DMS79 treated with DMSO at 0.1 percent for 48 hours (cell line): ENCODE measurements at places on chromosomes 3 and 15.
A peak's percentile ranks its signal among the peaks of the same experiment; 100 is the strongest.

DNA sequence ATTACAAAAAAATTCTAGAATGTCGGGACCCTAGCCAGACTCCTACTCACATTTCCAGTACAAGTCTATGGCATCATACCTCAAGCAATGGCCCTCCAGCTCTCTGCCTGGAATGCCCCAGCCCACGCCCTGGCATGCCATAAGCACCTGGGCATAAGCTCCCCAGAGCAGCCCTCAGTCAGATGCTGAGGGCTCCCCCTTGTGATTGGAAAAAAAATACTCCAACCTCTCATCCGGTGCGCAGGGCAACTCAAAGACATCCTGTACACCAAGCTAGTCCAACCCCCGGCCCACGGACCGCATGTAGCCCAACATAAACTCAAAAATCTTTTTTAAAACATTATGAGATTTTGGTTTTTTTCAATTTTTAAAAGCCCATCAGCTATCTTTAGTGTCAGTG lies 115.4 kb downstream of the NEK10 start:
- DNase-seq, result no peak

DNA sequence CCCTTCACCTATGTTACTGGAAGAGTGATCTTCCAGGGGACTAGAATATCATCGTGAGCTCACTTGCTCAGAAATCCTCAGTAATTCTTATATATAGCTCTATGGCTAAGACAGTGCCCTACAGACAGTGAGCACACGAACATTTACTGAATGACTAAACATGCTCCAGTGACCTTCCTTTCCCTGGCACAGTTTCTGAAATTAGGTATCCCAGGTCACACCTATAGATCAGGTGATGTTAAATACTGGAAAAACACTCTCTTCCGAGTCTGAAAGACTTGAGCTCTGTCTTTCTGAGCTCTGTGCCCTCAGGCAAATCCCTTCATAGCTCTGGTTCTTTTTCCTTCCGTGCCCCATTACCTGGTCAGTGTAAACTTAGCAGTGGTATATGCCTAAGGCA lies 239.4 kb upstream of the LRIG1 start:
- DNase-seq, result no peak

DNA sequence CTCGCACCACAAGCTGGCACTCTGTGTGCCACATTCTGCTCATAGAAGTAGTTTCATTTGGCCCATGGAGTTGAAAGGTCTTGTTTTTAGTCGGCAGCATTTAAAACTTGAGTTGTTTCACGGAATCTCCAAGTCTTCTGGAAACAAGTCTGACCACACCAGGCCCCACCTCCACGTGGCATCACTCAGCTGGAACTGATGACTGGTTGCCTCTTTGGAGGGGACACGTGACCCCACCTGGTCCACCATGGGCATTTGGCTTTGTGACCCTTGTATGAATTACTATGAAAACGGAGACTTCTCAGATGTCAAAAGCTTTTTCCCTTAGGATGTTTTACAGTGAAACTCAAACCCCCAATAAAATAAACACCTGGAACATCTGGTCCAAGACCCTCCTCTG lies 74.9 kb downstream of the NTRK3 start:
- no peak for DNase-seq

DNA sequence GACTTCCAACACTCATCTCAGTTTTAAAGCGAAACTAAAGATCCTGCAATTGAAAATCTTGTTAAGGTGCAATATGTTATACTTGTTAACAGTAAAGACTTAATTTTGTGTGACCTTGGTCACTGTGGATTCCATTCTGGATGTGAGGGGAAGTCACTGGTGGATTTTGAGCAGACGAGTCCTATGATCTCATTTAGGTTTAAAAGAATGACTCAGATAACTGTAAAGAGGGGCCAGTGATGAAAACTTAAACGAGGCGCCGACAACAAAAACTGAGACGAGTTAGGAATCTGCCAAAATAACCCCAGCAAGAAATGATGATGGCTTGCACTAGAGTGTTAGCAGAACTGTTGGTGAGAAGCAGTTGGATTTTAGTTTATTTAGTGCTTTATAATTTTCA lies 56.5 kb downstream of the LRRC28 start:
- no peak for DNase-seq

- no peak for DNase-seq
These were observed 154.3 kb downstream of the ARPP21 start for GRCh38 chr3:35793667-35794066.

DNA sequence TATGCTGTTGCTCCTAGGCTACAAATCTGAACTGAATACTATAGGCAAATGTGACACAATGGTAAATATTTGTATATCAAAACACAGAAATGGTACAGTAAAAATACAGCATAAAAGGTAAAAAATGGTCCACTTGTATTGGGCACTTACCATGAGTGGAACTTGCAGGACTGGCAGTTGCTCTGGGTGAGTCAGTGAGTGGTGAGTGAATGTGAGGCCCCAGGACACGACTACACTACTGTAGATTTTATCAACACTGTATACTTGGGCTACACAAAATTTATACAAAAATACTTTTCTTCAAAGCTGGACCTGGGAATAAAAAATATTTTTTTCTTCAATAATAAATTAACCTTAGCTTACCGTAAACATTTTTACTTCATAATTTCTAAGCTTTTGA lies 41.6 kb upstream of the DUT start:
- no peak for DNase-seq

GRCh38 chr3:46675426-46675825 lies 18.1 kb downstream of the ALS2CL start:
- DNase-seq, result no peak

DNA sequence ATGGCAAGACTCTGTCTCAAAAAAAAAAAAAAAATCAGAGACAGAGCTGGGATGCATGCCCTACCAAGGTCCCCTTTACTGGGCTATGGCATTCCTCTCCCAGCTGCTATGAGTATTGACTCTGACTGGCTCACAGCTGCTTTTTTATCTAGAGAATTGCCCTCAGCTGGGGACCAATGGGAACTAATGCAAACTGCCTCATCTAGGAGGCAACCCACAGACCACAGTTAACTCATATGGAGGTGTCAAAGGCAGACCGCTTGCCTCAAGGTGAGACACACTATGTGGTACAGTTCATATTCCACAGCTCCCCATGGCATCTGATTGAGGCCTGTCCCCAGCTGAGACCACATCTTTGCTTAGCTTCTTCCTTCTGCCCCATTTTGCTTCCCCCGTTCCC lies 183.5 kb upstream of the EOMES start:
- DNase-seq, result no peak

- no peak for DNase-seq
These were observed 28.2 kb downstream of the CLDN1 start for GRCh38 chr3:190294030-190294429.

DNA sequence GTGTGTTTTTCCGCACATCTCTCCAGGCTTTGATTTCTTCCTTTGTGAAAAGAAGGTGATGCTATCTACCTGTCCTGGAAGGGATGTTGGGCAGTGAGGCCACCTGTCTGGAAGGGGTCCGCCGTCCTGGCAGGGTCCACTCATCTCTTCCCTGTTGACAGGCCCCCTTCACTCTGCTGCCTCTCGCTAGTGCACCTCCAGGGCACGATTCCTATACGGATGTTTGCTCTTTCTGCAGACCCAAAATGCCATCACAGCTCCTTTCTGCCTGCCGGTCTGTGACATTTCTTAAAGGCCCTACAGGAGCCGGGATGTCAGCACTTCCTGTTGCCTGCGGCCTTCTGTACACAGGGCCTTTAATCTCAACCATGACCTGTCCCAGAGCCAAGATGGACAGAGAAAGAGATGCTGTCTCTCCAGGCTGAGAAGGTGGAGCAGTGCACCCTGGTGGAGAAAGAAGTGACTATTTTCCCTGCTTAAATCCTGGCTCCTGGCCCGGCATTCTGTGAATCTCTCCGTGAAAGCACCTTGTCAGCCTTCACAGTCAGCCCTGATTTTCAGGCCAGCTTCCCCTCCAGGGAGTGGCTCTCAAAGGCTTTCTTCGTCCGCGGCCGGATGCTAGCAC lies 7.4 kb downstream of the FAM3D start:
- no peak for DNase-seq

- DNase-seq, result no peak
These were observed 45.5 kb downstream of the NEK11 start for GRCh38 chr3:131072099-131072559.

DNA sequence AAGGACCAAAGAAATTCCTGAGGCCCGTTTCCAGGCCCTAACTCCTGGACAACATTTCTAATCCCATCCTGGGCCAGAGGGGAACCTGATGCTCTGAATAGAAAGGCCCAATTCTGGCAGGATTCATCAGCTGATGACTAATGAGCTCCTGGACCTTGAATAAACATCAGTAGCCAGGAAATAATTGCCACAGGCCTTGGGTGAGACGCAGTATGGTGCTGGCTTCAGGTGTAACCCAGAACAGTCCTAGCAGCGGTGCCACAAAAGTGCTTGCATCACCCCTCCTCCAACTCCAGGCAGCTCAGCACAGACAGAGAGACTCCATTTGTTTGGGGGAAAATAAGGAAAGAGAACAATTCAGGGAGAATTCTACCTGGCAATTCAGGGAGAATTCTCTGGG lies 184.7 kb upstream of the POU1F1 start:
- DNase-seq, result no peak

- DNase-seq, result peak; percentile 10
These were observed 207.1 kb downstream of the TBC1D2B start for GRCh38 chr15:77870195-77871065.

DNA sequence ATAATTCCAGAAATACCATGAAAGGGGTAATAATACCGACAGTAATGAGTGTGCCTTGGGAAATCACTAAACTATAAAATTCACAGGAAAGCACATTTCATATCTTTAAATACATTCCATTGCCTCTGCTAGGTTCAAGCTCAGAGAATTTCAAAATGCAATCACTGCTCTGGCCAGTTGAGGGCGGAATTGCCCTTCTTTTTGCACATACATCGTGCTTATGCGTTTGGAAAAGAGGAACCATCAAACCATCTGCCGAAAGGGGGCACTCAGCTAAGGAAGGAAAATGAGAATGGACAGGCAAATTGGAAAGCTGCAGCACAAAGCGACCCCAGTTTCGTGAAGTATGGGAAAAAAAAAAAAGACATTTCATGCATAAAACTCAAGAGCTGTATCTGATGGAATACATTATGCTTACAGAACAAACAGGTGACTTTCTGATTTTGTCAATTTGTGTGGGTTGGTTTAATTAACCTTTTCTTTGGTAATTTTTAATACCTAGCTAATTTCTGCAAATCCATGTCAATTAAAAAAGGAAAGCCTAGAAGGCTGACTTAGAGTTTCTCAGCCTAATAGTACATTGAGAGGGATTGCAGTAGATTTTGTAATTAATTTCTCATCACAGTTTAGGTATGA lies 61.4 kb downstream of the TUSC7 start:
- DNase-seq, result peak; percentile 82

DNA sequence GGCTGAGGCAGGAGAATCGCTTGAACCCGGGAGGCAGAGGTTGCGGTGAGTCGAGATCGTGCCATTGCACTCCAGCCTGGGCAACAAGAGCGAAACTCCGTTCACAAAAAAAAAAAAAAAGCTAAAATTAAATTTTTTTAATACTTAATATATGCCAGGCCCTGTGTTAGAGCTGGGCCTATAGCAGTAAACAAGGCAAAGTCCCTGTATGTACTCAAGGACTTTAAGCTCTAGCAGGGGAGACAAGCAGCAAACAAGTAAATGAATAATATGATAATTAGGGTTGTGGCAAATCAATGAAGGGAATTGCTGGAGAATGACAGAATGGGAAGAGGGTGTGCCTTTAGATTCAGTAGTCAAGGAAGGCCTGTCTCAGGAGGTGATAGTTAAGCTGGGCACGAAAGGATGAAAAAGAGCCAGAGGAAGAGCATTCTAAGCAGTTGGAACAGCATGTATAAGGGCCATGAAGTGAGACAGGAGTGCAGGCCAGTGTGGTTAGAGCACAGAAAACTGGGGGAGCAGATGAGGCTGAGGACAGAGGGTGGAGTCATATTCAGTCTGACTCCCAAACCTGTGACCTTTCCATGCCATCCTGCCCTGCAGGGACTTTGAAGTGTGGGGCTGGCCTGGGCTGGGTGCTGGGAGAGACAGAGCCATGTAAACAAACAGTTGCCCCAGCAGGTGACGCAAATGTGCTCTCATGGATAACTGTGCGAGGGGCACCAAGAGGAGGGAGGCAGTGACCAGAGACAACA lies 6.6 kb upstream of the RAF1 start:
- no peak for DNase-seq

DNA sequence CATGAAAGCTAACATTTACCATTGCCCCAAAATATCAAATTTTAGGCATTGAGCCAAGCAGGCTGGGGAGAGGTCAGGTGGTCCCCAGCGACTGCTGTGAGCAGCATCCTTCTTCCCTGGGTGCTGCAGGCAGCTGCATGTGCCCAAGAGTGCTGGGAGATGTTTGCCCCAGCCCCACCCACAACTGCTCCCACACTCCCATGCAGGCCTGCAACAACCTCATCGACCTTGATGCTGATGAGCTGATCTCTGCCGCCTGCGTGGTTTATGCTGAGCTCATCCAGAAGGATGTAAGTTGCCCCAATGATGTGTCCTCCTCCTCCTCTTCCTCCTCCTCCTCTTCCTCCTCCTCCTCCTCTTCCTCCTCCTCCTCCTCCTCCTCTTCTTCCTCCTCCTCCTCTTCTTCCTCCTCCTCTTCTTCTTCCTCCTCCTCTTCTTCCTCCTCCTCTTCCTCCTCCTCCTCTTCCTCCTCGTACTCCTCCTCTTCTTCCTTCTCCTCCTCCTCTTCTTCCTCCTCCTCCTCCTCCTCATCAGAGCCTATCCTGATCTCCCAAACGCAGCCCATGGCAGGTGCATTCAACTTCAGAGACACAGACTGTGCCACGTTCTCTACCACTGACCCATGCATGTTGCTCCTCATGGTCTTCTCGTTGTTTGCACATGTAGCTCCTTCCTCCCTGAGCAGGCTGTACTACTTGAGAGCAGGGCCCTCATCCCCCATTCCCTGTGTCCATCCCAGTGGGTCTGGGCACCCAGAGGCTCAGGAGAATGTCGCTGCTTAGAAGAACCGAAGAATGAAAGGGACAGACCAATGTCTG lies 15.1 kb downstream of the TBC1D21 start:
- DNase-seq, result no peak

- DNase-seq, result no peak
These were observed 78.2 kb upstream of the BOC start for GRCh38 chr3:113133140-113133539.

DNA sequence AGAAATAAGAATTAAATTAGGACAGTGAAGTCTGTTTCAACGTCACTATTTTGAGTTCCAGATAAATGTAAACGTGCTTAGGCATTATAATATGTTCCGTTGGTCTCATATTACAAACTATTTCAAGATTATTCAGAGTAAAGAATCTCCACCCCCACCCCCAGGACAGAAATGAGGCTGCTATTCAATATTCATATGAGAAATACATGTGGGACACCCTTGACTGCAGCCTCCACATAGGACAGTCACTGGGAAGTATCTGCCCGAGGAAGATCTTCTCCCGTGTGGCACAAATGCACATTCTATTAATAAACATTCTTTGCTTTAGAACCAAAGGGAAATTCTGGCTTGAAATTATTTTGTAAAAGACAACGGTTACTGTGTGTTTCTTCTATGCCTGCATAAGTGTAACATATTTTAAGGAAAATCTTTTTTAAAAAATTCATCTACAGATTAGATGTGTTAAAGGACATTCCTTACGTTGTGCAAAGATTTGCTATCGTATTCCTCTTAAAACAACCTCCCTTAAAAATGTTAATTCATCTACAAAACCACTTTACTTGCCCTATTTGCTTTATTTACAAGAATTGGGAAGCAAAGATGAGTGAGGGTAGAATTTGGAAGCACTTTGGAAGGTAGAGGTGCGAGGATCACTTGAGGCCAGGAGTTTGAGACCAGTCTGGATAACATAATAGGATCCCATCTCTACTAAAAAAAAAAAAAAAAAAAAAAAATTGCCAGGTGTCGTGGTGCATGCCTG lies 148.3 kb upstream of the SOX14 start:
- no peak for DNase-seq

- DNase-seq, result no peak
These were observed 16.6 kb upstream of the NIT2 start for GRCh38 chr3:100317912-100318311.

- DNase-seq, result no peak
These were observed 70.5 kb downstream of the SUMF1 start for GRCh38 chr3:4396542-4396941.
